ENCODE measurements at places on chromosomes 1 and 21.

DNA sequence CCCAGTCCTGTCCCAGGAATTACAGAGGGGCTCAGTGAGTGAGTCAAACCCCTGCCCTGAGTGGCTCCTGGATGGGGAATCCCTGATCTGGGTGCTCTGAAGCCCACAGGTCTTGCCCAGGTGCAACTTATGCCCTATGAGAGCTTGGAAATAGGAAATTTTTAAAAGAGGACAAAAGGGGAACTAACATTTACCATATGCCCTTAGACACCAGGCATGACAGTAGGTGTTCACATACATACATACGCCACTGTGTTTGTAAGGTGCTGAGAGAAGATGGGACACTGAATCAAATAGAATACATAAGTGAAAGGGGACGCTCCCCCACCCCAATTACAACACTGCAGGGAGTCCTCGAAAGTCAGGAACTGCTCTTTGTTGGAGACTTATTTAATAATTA, 1.4 kb downstream of the CFAP45 start:
- DNase-seq, result no peak

- no peak for DNase-seq
These were observed 19.7 kb upstream of the KCNC4 start for GRCh38 chr1:110190282-110190929.

DNA sequence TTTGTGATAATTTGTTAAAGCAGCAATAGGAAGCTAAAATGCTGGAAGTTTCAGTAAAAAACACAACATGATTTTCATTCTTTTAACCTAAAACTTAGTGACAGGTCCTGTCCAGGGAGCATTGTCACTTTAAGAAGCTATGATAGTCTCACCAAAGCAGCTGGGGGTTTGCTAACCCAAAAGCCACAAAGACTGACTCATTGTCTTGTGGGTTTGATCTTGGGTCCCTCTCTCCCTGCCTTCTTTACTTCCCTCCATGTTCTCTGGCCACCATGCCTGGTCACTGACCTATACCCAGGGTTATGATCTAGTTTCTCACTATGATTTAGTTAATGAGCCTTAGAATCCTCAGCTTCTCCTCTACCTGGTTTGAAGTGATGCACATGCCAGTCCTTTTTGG, 213.5 kb upstream of the PTGFR start:
- no peak for DNase-seq

DNA sequence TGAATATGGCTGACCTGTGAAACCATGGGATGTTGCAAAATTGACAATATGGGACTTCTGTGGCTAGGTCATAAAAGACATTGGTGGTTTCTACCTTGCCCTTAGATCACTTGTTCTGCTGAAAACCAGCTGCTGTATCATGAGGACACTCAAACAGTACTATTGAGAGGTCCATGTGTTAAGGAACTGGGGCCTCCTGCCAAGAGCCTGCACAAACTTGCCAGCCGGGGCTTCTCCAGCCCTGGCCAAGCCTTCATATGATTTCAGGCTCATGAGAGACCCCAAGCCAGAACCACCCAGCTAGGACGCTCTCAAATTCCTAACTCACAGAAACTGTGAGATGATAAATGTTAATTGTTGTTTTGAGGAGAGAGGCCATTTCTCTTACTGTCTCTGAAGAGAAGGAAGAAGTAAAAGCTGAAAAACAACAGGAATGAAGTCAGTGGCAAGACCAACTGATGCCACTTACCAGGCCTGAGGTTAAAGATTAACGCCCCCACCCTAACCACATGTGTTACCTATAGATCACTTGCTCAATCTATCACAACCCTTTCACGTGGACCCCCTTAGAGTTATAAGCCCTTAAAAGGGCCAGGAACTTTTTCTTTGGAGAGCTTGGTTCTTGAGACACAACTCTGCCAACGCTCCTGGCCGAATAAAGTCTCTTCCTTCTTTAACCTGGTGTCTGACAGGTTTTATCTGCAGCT, 3.9 kb upstream of the PITHD1 start:
- no peak for DNase-seq

- no peak for DNase-seq
These were observed 6.7 kb upstream of the SLC9A1 start for GRCh38 chr1:27161594-27161993.

DNA sequence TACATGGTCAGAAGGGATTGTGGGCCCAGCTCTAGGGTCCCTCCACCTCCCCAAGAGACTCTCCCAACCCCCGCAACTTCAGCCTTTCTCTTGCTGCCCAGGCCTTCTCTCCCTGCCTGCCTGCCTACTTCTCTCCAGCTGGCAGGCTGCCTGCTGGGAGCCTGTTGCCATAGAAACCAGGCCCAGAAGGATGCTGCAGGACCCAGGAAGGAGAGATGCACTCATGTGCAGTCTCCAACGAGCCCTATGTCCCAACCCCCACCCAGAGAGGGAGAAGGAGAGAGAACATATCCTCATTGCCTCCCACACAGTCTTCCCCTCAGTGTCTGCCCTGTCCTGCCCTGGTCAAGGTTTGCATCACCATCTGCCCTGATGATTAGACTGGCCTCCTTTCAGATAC, 10.8 kb upstream of the SMIM12 start:
- no peak for DNase-seq

- DNase-seq, result no peak
These were observed 64.9 kb downstream of the ARHGEF16 start for GRCh38 chr1:3519301-3519885.

Data from SIG-M5 (cell line).